SJSA1 (cell line): ENCODE measurements at places on chromosomes 12 and 14.

- DNase-seq: no peak
Observed at GRCh38 chr12:11875414-11875935, 195.3 kb upstream of the BCL2L14 start.

- no peak for DNase-seq
Observed at GRCh38 chr12:118107694-118108093, 3.9 kb upstream of the VSIG10 start.

GRCh38 chr14:87996291-87996592 is 3.3 kb upstream of the GALC start:
- DNase-seq: no peak

- no peak for DNase-seq
Observed at GRCh38 chr12:76375939-76376338, 27.7 kb upstream of the BBS10 start.

DNA sequence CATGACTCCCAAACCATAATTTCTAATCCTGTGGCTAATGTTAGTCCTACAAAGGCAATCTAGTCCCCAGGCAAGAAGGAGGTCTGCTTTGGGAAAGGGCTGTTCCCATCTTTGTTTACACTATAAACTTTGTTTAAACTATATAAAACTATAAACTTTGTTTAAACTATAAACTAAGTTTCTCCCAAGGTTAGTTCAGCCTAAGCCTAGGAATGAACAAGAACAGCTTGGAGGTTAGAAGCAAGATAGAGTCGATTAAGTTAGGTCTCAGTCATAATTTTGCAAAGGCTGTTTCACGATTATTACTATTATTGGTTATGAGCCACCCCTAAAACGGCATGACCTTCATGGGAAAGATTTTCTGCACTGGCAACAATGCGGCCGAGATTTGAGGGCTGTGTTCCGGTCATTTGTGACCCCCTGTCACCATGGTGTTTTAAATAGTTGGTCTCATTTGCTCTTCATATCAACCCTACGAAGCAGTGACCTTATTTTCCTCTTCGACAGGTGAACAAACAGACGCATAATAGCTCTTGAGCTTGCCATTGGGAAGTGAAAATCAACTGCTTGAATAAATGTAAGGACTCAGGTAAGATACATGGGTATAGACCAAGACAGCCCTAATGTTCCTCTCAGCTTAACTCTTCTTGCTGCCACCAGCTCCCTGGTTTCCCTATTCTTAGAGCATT is 322.6 kb upstream of the TMEM132C start:
- DNase-seq: no peak

GRCh38 chr14:75198291-75198933 is 22.0 kb upstream of the TMED10 start:
- DNase-seq: no peak
